ENCODE measurements at places on chromosomes 6 and 20.

DNA sequence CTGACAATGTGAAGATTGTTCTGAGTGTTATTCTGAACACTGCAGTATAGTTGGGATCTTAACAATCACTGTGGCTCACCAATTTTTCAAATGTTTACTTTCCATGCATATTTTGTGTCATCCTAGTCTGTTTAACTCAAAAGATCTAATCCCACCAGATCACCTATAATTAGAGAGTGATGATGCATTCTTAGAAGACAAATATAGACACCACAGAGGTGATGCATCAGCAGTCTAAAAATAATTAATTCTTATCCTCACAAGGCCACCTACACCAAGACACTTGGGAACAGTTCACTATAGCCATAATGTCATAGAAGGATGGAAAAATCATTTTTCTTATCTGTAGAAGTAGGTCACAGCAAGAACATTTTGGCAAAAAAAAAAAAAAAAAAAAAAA lies 154.8 kb downstream of the UBE3D start:
- no peak for DNase-seq

GRCh38 chr6:12538881-12539357 lies 177.6 kb upstream of the PHACTR1 start:
- no peak for DNase-seq

DNA sequence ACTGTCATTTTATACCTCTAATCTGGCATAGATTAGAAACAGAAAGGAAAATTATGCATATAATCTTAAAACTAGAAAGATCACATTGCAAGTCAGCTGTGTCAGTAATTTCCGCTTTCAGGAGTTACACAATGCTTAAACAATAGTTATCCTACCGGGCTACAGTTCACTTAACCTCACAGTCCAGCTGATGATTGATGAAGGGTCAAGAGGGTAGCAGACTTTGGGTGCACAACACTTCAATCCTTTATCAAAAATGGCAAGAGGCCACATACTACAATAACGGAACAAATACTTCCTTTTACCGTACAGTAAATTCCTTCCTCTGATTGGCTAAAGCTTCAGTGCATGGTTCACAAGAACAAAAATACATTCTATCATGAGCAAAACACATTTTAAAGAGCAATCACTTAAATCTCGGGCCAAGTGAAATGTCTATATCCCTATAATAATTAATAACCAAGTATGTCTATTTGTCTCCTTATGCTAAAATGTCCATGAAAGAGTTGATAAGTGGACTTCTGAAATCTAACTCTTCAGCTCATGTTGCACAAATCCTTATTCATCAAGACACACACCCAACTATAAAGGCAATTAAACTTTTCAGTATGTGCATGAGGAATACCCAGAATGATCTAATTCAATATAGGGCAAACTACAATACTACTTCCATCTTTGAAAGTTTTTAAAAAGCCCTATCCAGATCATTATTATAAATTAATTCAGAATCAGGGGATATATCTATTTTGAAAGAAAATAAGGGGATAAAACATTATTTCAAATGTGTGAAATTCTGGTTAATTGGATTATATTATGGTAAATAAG lies 76.8 kb downstream of the HIVEP2 start:
- DNase-seq, result no peak

- no peak for DNase-seq
Observed at GRCh38 chr6:43807228-43808061, 37.4 kb downstream of the VEGFA start.

DNA sequence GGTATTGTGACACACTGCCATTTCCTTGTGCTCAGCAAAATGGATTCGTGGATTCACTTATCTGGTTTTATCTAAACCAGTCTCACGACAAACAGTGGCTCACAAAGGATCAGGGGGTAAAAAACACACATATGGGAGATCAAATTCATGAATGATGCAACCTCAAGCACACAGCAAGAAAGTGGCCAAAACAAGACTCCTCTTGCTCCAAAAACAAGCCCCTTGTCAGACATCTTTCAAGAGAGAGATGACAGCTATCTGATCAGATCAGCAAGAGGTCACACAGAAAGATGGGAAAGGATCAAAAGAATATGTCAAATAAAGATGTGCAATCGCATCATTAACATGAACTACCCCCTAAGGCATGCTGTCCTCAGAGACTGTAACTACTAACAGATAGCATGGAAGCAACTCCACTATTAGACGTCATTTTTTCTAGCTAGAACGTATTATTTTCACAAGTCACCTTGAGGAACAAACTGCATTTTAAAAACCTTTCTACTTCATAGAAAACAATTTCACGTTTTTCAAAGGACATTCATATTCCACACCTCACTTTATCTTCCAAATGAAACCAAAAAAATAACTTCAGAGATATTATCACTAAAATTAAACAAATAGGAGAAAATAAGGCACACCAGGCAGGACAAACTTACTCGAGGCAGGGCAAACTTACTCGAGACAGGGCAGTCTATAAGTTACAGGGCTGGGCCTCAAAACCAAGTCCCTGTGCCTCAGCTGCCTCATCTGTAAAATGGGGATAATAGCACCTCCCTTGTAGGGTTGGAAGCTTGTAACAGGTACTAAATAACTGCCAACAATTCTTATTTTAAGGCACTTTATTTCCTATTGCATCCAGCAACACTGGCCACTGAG lies 122.3 kb downstream of the PREX1 start:
- DNase-seq, result no peak

DNA sequence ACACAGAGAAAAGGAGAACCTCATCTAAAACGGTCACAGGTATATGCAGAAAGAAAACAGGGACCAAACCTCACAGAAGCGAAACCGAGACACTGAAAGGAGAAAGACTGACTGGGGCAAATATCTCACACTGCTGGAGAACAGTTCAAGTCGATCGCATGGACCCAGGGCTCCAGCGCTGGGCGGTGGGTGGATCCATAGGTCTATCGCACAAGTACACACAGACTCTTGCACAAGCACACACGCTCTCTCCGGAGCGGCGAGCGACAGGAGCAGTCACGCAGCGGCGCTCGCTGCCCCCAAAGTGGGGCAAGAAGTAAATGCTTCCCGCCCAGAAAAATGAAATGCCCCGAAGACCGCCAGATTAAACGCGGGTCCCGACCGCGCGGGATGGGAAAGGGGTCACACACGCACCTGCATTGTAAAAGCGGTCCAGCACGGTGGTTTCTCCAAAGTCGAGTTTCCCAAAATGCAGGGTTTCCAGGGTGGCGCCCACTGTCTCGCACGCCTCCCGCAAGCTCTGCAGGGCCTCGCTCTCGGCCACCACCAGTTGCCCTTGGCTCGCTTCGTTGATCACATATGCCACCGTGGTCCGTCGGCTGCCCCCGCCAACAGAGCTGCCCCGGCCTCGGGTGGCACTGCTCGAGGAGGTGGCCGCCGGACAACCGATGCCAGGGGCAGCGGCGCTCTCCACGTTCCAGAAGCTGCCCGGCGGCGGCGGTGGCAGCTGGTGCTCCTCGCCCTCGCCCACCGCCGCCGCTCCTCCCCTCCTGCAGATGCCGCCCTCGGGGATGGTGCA lies 782 bp downstream of the MAP3K5 start:
- no peak for DNase-seq

- DNase-seq, result no peak
Observed at GRCh38 chr6:15088904-15089568, 156.8 kb upstream of the JARID2 start.

DNA sequence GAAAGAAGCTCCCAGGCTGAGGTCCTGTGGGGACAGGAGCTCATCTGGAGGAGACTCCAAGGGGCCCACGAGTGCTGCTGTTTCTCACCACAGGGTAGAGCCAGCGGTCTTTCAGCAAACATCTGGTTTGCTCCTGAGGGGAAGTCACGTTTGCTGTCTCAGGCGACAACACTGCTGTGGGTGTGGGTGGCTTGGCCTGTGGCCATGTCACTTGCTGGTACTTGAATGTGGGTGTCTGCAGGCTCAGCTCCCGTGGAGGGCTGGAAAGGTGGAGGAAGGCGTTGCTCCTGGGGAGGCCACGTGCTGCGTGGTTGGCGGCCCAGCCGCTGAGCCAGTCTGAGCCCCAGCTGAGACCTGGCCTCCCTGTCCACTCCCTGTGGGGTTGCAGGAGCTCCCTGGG lies 52.8 kb upstream of the MPC1 start:
- DNase-seq, result no peak

DNA sequence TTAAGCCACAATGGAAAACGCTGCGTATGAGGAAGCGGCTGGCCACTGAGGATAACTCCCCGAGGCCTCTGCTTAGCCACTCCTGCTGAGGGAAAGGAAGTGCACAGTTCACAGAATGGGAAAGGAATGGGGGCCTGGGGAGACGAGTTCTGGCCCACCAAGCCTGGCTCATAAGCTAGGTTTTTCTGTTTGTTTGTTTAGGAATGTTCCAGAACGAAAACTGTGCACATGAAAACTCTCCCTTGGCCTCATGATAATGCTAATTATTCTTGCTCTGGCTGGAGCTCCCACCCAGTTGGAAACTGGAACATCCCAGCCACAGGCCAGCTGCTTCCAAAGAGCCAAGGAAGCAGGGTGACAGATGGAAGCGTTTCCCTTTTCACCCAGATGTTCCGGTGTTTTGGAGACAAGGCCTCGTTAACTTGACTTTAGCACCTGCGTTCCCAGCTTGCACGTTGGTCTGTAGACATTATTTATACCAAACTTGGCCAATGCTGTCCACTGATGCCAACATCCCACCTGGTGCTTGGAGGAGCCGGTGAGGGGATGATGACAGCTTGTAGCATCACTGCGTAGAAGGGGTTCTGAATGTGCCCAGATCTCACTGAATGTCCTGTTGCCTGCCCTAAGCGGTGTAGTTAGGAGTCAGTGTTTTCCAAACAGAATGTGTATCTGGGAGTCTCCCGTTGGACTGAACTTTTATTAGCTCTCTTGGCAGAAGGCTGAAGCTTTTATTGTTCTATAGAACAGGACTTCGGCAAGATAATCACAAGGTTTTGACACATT lies 34.5 kb downstream of the APCDD1L start:
- DNase-seq, result no peak

DNA sequence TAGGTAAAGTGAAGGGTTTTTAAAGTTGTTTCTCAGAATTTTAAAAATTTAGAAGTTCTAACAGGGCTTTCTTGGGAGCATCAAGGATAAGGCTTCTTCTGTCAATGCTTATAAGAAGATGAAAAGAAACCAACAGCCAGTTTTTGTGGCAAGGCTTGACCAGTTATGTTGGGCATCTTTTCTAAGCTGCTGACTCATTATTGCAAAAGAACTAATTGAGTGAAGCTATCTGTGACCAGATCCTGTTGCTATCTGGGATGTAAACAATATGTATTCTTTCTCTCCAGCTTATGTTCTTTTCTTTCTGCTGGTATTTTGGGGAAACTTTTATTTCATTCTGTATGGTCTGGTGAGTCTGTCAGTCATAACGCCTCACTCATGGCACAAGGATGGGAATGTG lies 643.8 kb downstream of the HDGFL1 start:
- peak; percentile 46 for DNase-seq

DNA sequence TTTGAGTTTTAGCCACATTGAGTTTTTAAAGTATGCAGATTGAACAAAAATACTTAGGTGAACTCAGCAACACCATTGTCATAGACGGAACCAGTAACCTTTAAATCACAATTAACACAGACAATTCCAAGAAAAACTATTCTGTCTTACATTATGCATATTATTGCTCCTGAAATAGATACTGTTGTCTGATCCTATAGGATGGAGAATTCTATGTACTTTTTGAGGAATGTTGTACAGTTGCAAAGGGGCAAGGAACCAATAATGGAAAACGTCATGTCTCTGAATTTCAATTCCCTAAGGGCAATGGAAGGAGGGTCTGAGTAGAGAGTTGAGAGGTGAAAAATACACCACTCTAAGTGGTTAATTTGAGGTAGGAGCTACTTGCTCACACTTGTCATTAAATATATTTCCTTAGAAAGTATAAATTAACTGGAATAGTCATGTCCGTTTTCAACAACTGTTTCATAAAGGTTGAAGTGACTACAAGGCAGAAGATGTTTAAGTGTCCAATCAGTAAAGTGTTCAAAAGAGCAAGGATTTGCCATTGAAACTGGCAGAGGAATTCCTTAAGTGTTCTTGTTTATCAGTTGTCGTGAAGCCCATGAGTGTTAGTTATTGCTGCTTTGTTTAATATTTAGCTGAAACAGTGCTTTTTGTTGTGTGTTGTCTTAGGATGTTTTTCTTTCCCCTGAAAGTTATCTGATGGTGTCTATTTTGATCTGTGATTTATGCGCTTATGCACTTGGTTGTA lies 1.3 kb downstream of the NKAIN2 start:
- no peak for DNase-seq

DNA sequence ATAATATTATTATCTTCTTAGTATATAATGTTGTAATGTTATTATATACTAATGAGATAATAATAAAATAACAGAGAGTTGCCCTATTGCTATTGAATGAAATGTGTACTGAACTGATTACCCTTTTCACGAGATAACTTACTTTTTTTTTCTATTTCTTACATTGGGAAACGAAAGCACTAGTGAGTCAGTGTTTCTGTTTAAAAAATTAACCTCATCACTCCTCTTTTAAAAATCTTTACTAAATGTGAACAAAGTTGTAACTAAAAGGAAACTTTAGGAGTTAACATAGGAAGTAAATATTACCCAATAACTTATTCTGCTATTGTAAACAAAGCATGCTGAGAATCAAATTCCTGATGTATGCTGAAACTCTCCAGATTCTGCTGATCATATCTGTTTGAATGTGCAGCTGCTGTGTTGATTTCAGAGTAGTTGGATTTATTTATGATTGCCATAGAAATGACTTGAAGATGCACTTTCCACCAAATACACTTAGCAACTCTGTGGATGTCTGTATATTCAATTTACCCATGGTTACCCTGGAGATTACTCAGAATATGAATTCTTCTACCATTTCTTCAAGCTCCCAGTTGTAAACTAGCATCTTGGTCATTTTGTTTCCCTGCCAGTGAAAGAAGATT lies 523.4 kb downstream of the TENT5A start:
- peak; percentile 26 for DNase-seq

- DNase-seq, result no peak
Observed at GRCh38 chr6:40912158-40912946, 126.7 kb downstream of the UNC5CL start.

- no peak for DNase-seq
Observed at GRCh38 chr20:44195605-44196004, 8.6 kb upstream of the JPH2 start.

GRCh38 chr6:53179961-53180651 lies 31.5 kb upstream of the GCM1 start:
- no peak for DNase-seq
